Upper lobe of right lung (tissue), 1 donor: ENCODE measurements at places on chromosomes 1 and 21. TPM values are rescaled to one million over a fixed set of nuclear protein-coding genes. Genes with fewer than 3 reads are reported as not detected.

DNA sequence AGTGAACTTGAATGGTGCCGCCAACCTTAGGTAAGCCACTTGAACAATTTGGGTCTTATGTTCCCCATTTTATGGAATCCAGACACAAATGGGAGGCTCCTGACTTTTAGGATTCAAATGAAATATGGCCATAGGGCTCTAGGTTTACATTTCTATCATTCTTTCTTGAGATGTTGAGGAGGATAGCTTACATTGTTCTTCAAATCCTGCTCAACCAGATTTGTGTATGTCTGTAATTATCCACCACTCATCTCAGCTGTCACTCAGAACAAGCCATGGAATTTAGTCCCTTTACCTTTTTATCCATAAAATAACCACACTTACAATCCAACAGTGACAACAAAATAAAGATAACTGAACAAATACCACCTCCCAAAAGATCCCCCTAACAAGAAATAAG is 682.9 kb upstream of the PTBP2 start:
- no peak overlapping the region for H3K27ac ChIP-seq
- no peaks in the 10 kb centered on the region for H3K27me3 ChIP-seq
- H3K36me3 ChIP-seq: no peaks in the 10 kb centered on the region
- H3K4me3 ChIP-seq: no peak overlapping the region
- no peak for DNase-seq

DNA sequence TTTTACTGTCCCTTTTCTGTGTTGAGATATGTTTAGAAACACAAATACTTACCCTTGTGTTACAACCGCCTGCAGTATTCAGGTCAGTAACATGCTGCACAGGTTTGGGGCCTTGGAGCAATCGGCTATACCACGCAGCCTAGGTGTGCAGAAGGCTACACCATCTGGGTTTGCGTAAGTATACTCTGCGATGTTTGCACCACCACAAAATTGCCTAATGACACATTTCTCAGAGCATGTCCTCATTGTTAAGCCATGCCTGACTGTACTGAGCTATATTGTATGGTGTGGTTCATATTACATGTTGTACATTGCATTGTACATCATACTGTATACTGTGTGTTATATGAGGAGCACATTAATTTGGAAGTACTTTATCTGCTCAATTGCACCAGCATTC is 247.4 kb downstream of the RHOU start:
- DNase-seq: no peak
- H3K27me3 ChIP-seq: no peaks in the 10 kb centered on the region
- H3K36me3 ChIP-seq: no peaks in the 10 kb centered on the region
- H3K4me3 ChIP-seq: no peak overlapping the region
- H3K27ac ChIP-seq: no peak overlapping the region

DNA sequence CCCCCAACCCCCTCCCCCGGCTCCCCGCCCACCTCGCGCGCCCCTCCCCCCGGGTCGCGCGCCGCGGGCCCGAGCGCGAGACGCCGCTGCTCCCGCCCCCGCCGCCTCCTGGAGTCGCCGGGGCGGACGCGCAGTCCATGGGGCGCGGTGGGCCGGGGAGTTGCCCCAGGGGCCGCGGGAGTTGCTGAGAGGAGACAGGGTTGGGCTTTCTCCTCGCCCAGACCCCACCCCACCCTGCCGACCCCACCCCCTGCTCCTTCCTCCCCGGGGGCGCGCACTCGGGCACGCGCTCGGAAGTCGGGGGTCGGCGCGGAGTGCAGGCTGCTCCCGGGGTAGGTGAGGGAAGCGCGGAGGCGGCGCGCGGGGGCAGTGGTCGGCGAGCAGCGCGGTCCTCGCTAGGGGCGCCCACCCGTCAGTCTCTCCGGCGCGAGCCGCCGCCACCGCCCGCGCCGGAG is at the start of gene LAMC1:
LAMC1 (plus strand) TSS at position 275 of the 455 bp plus-strand sequence. CDS start 297 bp downstream, outside the sequence.
- H3K27ac ChIP-seq: peak within 1 kb of the TSS; percentile 98
- H3K4me1 ChIP-seq: peaks cover 23% of the 10 kb centered on the region
- no peaks in the 10 kb centered on the region for H3K27me3 ChIP-seq
- peak; percentile 87 for DNase-seq
- peak within 1 kb of the TSS; percentile 73 for H3K4me3 ChIP-seq
- no peaks in the 10 kb centered on the region for H3K36me3 ChIP-seq

- H3K27me3 ChIP-seq: peaks cover 11% of the 10 kb centered on the region
Observed at GRCh38 chr1:159204161-159205141, at the start of gene ACKR1. ACKR1 (plus strand) TSS chr1:159204875; CDS start chr1:159204960, 85 bp downstream.

DNA sequence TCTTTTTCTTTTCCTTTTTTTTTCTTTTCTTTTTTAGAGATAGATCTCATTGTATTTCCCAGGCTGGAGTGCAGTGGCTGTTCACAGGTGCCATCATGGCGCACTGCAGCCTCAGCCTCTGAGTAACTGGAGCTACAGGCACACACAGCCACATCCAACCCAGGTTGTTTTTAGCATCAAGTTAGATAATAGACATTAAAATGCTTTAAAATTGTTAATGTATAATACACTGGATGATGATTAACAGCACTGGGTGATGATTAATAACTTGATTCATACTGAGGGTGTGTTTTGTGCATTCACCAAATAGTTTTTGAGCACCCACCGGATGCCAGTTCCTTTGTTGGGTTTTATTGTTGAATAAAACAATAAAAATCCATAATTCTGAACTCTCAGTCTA is 75.2 kb downstream of the BEND5 start:
- H3K36me3 ChIP-seq: no peaks in the 10 kb centered on the region
- no peaks in the 10 kb centered on the region for H3K27me3 ChIP-seq
- no peaks in the 10 kb centered on the region for H3K4me1 ChIP-seq
- DNase-seq: no peak

DNA sequence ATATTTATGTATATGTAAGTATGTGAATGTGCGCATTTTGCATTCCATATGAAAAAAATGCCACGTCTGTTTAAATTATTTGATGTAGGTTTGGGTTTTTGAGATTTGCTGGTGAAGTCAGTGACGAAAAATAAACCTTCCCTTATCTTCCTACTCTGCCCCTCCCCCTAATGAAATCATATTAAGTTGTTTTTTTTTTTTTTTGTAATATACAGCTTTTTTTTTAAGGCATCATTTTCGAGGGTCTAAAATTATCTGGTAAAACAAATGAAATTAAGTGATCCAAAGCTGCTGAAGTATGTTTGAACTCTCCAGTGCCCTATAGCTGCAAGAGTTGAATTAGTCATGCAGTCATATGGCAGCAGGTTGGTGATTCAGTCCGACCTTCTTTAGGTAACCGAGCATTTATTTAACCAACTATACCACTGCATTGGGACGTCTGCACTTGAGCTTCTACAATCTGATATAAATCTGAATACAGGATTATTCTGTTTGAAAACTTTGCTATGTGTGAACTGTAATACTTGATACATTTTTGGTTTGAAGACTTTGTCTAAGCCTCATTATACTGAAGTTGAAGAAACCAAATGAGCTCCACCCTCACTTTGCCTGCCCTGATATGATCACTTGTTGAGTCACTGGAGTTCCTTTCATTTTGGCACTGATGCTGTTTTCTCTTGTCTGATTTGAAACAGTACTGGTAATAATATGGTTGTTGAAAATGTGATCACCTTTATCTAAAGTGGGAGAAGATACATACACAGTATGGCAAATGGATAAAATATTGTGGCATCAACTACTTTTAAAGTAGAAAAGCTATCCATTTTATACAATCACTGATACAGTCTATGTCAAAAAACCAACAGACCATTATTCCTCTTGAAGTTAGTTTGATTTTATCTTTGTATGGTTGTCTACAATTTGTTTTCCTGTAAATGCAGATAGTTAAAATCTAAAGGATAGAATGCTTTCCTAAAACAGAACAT is 11.7 kb downstream of the PDIK1L start:
- no peak for DNase-seq
- no peak overlapping the region for H3K4me3 ChIP-seq
- H3K27ac ChIP-seq: no peak overlapping the region
- H3K27me3 ChIP-seq: no peaks in the 10 kb centered on the region
- peaks cover 14% of the 10 kb centered on the region for H3K36me3 ChIP-seq

- no peaks in the 10 kb centered on the region for H3K36me3 ChIP-seq
- peaks cover 12% of the 10 kb centered on the region for H3K4me1 ChIP-seq
- H3K27ac ChIP-seq: peak overlapping the region; percentile 45
- no peak for DNase-seq
Observed at GRCh38 chr1:31985430-31985829, 28.2 kb upstream of the KHDRBS1 start.

DNA sequence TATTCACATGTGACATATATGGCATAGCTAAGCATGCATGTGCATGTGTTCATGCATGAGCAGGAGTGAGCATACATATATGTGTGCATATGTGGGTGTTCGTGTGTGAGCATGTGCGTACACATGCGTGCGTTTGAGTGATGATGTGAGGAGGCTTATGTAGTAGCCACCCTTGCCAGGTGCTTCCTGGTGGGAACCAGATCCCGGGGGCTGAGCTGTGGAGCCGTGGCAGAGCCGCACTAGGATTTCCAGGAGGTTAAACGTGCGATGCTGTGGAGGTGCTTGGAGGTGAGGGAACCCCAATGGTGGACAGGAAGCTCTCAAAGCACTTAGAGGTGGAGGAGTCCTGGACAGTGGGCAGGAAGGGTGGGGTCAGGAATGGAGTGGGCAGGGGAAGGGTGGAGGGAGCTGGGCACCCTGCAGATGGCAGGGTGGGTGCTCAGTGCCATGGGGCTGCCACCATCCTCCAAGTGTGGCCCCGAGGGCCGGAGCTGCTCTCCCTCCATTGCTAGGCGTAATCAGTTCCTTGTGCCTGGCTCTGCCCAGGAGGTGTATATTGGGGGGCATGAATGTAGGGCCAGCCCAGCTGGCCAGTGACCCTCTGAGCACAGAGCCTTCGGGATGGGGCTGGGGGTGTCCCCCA is 48.5 kb downstream of the COL18A1 start:
- H3K27ac ChIP-seq: peak overlapping the region; percentile 36
- DNase-seq: no peak
- peaks cover 4% of the 10 kb centered on the region for H3K4me1 ChIP-seq
- no peaks in the 10 kb centered on the region for H3K36me3 ChIP-seq

GRCh38 chr1:167714098-167714438 is 7.7 kb upstream of the MPZL1 start:
- no peaks in the 10 kb centered on the region for H3K27me3 ChIP-seq
- H3K27ac ChIP-seq: peak overlapping the region; percentile 86
- H3K36me3 ChIP-seq: no peaks in the 10 kb centered on the region
- H3K4me3 ChIP-seq: peak overlapping the region; percentile 81
- H3K4me1 ChIP-seq: no peaks in the 10 kb centered on the region

GRCh38 chr1:113861641-113862040 is 9.9 kb downstream of the PTPN22 start:
- DNase-seq: no peak
- H3K4me1 ChIP-seq: peaks cover 18% of the 10 kb centered on the region
- H3K36me3 ChIP-seq: no peaks in the 10 kb centered on the region
- H3K27me3 ChIP-seq: no peaks in the 10 kb centered on the region
- no peak overlapping the region for H3K27ac ChIP-seq

- H3K27ac ChIP-seq: no peak overlapping the region
- no peak for DNase-seq
- no peaks in the 10 kb centered on the region for H3K4me1 ChIP-seq
Observed at GRCh38 chr1:117685936-117686806, 80.3 kb downstream of the TENT5C start.

DNA sequence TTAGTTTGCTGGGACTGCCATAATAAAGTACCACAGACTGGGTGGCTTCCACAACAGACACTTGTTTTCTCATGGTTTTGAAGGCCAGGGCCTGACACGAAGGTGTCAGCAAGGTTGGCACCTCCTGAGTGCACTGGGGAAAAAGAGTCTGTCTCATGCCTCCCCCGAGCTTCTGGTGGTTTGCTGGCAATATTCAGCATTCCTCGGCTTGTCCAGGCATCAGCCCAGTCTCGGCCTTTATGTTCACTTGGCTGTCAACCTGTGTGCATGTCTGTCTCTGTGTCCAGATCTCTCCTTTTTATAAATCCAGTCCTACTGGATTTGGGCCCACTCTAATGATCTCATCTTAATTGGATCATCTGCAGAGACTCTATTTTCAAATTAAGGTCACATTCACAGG is 72.6 kb downstream of the DOP1B start:
- peaks cover 39% of the 10 kb centered on the region for H3K36me3 ChIP-seq
- H3K27ac ChIP-seq: no peak overlapping the region
- H3K4me3 ChIP-seq: no peak overlapping the region
- no peaks in the 10 kb centered on the region for H3K4me1 ChIP-seq
- no peaks in the 10 kb centered on the region for H3K27me3 ChIP-seq

- DNase-seq: no peak
- H3K4me1 ChIP-seq: peaks cover 23% of the 10 kb centered on the region
Observed at GRCh38 chr1:32962248-32962896, 2.2 kb downstream of the RNF19B start.

DNA sequence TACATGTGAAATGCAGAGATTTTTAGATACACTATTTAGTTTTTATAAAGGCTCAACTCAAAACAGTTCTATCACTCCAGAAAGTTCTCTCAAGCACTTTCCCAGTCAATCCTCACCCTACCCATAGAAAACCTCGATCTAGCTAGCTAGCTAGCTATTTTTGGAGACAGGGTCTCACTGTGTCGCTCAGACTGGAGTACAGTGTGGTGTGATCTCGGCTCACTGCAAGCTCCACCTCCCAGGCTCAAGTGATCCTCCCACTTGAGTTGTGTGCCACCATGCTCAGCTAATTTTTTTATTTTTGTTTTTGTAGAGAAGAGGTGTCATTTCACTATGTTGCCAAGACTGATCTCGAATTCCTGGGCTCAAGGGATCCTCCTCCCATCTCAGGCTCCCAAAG is 236.9 kb downstream of the RERE start:
- DNase-seq: no peak
- H3K36me3 ChIP-seq: no peaks in the 10 kb centered on the region
- no peak overlapping the region for H3K27ac ChIP-seq
- no peaks in the 10 kb centered on the region for H3K4me1 ChIP-seq

- DNase-seq: no peak
- no peak overlapping the region for H3K4me3 ChIP-seq
- no peaks in the 10 kb centered on the region for H3K36me3 ChIP-seq
- no peak overlapping the region for H3K27ac ChIP-seq
- no peaks in the 10 kb centered on the region for H3K27me3 ChIP-seq
Observed at GRCh38 chr21:28834335-28835238, 158.1 kb downstream of the LTN1 start.

GRCh38 chr1:6285336-6285735 is 24.4 kb upstream of the GPR153 start:
- H3K27ac ChIP-seq: no peak overlapping the region
- no peaks in the 10 kb centered on the region for H3K36me3 ChIP-seq
- H3K4me1 ChIP-seq: peaks cover 14% of the 10 kb centered on the region

GRCh38 chr1:103948526-103948925 is 198.8 kb downstream of the AMY1C start:
- no peak overlapping the region for H3K4me3 ChIP-seq
- DNase-seq: no peak
- no peaks in the 10 kb centered on the region for H3K36me3 ChIP-seq
- H3K4me1 ChIP-seq: no peaks in the 10 kb centered on the region
- H3K27ac ChIP-seq: no peak overlapping the region

GRCh38 chr1:17117451-17118265 is 1.6 kb downstream of the PADI2 start:
- peaks cover 37% of the 10 kb centered on the region for H3K27me3 ChIP-seq
- no peak overlapping the region for H3K4me3 ChIP-seq
- peaks cover 23% of the 10 kb centered on the region for H3K4me1 ChIP-seq
- no peak overlapping the region for H3K27ac ChIP-seq
- no peak for DNase-seq

TAS1R1 gene
- total RNA-seq: not detected

PPIH gene
- 20.0 TPM for total RNA-seq

DENND2C gene
- total RNA-seq: 2.3 TPM

COL8A2 gene
- total RNA-seq: 16.2 TPM

AKNAD1 gene
- 0.67 TPM for total RNA-seq

FMO5 gene
- total RNA-seq: 95.9 TPM

CFAP45 gene
- 1.9 TPM for total RNA-seq

AKR7A3 gene
- total RNA-seq: 0.43 TPM

ESRRG gene
- total RNA-seq: 0.29 TPM

KCNJ6 gene
- 0.06 TPM for total RNA-seq

PI4KB gene
- total RNA-seq: 65.0 TPM

OPTC gene
- total RNA-seq: not detected
